ENCODE measurements at places on chromosomes 1 and 21.

GRCh38 chr21:14736162-14736561 is 190.0 kb upstream of the SAMSN1 start:
- DNase-seq = no peak

- no peak for DNase-seq
Observed at GRCh38 chr1:221149555-221150075, 270.4 kb downstream of the HLX start.

GRCh38 chr1:185074307-185074706 is 28.9 kb downstream of the RNF2 start:
- no peak for DNase-seq

GRCh38 chr1:2926447-2927055 is 94.7 kb upstream of the ACTRT2 start:
- DNase-seq = no peak

DNA sequence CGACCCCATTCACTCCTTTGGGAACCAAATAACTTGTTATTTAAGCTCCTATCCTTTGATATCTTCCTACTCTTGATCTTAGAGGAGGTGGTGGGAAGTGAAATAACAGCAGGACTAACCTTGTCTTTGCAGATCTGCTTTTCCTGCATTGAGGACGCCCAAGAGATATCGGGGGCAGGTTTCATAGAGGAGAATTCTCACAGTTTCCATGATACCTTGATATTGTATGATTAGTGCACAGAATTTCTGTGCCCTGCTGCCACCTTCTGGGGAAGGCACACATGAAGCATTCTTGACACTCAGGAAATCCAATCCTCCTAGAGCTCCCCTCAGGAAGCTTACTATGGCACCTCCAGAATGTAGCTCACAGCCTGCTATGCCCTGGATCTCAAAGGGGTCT is 1.6 kb downstream of the CD1B start:
- DNase-seq = no peak

- no peak for DNase-seq
Observed at GRCh38 chr1:30130099-30130498, 593.3 kb downstream of the MATN1 start.

DNA sequence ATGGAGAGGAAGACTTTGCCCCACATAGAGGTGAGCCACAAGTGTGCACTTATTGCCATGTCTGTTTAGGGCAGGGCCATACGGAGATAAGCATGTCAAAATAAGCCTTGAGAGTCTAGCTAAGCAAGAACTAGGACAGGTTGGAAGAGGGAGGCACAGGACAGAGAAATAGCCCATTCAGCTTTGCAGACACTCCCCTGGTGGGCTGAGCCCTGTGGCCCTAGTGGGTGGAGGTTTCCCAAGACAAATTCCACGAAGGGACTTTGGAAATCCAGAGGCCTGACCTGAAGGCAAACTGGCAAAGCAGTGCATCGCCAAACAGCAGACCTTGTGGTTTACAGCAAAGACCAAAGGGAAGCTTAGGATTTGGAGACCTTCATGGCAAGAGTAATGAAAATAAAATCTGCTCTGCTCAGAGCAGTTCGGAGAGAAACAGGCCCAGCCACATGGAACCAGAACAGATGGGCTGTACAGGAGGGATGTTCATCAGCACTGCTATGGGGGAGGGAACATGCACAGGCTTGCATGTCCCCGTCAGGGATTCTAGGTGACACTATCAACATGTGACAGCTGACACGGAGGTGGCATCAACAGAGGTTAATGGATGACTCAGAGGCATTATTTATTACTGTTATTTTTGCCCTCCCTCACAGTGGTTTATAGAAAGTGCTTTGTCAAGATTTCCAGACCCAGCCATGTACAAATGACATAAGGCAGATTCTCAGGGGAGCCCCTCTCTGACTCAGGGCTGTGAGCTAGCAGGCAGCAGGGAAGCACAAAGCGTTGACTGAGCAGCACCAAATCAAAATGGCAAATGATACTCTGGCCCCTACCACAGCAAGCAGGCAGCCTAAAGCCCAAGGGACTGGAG is 90.1 kb upstream of the IRF2BP2 start:
- no peak for DNase-seq

GRCh38 chr1:982765-983436 is 1.0 kb upstream of the PERM1 start:
- no peak for DNase-seq

GRCh38 chr1:214019499-214019898 is 31.7 kb downstream of the PROX1 start:
- no peak for DNase-seq

GRCh38 chr1:200146100-200146499 is 118.6 kb downstream of the NR5A2 start:
- DNase-seq = no peak

- DNase-seq = no peak
Observed at GRCh38 chr21:42515708-42516502, 2.3 kb downstream of the SLC37A1 start.

GRCh38 chr1:44292651-44293050 is 62.4 kb downstream of the ERI3 start:
- no peak for DNase-seq

DNA sequence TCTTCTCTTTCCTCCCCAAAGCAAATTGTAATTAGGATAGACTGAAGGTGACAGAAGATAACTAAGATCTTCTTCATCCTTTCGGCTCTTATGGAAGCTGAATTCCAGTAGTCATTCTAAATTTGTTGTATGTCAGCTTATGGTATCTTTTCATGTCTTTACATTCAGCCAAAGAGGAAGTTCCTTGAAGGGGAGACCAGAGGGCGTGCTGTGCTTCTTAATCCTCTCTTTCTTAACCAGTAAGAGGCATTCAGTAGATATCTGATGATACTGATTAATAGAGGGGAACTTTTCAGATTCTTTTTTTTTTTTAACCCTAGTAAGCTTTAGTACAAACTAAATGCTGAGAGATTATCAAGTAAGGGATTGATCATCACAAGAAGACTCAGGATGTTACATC is 102.3 kb downstream of the OSBPL9 start:
- no peak for DNase-seq

DNA sequence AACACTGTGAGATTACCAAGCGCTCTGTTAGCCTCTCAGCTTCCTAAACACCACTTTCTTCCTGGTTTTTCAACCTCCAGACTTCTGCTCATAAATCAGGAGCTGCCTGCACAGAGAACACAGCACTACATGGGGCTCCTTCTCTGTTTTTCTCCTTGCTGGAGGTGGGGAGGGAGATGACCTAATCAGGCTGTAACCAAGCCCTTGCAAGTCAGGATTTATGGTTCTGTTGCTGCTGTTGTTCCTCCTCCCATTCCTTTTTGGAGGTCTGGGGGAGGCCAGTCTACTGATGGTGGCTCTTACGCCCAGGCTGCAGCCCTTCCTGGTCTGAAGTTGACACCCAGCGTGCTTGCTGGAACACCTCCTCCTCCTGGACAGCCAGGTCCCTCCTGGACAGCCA is 80.9 kb upstream of the AJAP1 start:
- DNase-seq = no peak

DNA sequence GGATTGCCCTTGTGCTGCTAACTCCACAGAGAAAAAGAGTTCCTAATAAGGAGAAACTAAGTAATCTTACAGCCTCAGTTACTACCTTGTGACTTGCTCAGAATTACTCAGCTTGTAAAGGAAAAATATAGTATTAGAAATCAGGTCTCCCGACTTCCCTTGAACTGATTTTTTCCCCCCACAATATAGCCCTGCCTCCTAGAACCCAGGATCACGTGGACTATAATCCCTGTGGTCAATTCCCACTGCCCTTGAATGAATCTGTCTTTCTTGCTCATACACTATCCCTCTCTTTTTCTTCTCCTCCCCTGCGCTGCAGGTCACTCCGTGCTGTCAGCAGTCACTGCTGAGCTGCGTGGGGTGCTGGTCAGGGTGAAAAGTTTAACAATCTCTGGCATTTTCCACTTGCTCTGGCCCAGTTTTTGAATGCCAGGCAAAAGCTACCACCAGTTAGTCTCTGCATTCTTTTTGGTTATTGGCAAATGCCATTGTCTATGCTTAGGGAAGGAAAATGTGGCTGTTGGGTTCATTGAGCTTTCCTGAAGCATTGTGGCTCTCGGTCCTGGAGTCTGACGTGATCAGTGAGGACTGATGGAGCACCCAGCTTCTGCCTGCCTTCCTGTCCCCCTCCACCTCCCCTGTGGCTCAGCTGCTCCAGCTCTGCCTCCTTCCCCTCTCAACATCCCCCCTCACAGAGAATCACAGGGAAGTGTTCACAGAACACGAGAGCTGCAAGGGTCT is 1.9 kb upstream of the MYOC start:
- DNase-seq = no peak

DNA sequence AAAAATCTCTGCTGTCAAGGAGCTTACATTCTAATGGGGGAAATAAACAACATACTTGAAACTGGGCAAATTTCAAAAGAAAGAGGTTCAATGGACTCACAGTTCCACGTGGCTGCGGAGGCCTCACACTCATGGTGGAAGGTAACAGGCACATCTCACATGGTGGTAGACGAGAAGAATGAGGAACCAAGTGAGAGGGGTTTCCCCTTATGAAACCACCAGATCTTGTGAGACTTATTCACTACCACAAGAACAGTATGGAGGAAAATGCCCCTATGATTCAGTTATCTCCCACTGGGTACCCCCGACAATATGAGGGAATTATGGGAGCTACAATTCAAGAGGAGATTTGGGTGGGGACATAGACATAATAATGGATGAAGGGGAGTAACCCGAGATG is 226.4 kb downstream of the ZP4 start:
- DNase-seq = no peak

- DNase-seq = no peak
Observed at GRCh38 chr1:107862064-107862463, 102.9 kb downstream of the VAV3 start.

DNA sequence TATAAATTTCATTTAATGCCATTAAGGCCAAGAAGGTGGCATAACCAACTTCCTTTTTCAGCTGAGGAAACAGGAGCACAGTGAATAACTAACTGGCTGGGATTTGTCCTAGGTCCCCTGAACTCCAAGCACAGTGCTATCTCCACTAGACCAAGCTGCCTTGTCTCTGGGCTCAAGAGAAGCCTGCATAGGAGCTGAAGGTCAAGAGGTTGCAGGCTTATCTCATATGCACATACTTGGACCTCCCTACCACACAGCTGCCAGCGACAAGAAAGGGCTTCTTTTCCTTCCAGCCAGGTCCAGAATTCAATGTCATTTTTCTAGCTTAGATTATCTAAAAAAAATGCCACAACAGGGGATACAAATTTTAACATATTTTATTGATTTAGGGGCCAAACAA is 27.1 kb downstream of the AK2 start:
- no peak for DNase-seq

DNA sequence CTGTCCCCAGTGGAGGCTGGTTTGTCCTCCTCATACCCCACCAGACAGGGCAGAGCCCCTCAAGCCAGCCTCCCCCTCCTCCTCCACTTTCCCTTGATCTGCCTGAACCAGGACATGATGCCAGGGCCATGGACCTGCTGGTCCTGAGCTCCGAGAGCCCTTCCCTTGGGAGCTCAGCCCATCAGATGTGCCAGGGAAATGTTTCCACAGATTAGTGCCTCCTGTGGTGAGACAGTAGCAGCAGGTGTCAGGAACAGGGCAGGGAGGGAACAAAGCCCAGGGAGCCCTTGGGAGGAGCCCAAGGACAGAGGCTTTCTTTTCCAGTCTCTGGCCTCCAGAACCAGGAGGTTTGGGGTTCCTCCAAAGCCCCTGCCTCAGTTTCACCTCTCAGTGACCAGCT is 14.6 kb upstream of the SLC41A1 start:
- no peak for DNase-seq

DNA sequence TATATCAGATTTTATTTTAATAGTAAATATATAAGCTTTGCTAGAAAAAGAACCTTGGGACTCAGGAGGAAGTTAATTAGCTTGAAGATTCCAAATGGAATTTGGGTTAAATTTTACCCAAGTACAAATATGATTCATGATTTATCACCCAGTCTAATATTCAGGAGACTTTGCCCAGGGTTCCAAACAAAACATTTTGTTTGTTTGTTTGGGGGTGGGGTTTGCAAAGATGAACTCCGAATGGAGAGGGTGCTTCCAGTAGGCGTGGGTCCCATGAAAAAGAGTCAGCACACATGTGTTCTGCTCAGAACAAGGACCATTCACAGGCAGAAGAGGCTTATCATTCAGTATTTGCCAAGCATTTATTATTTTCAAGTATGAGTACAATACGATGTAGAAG is 23.5 kb downstream of the KCNT2 start:
- no peak for DNase-seq

DNA sequence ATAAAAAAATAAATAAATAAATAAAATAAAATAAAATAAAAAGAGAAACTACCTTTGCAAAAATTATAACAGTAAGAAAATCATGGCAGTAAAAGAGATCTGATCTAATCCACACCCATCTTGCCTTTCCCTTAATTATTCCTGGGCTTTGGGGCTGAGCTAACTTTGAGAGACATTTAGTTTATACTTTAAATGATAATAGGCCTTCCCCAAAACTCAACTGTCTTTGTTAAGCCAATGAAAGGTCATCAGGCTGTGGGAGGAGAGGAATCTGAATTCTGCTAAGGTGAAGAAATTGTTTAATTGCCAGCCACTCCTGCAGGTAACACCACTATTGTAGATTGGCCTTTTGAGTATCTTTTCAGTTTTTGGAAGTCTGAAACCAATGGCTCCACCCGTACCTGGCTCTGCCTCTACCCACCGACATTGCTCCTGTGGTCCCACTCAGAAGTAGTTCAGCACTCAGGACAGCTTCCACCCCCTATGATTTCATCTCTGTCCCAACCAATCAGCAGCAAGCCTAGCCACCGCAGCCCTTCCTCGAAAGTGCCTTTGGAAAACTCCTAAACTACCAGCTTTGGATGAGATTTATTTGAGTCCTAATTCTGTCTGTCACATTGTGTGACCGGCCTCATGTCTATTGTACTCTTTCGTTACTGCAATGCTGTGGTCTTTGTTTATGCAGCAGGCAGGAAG is 23.0 kb upstream of the PNRC2 start:
- no peak for DNase-seq

- DNase-seq = no peak
Observed at GRCh38 chr1:219900201-219900600, 28.2 kb downstream of the SLC30A10 start.

DNA sequence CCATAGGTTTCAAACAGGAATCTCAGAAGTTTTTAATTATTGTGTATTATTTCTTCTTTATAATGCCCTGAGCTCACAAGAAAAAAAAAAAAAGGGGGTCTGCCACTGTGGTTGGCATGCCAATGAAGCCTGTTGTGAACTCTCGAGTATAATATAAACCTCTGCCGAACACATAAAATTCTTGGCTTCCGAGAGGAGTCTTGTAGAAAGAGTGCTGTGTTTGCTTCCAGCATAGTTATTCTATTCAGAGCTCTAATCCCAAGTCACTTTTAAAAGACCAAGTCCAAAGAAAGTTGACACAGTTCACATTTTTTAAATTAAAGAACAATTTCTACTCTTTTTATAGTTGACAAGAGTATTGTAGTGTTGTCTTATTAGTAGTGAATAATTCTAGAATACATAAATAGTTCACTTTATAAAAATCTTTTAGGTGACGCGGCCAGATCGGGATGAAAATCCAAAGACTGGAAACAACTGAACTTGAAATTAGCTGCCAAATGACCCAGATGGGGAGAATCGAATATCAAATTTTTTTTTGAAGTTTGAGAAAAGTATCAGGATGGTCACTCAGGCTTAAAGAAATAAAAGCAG is 293.2 kb downstream of the DUSP10 start:
- no peak for DNase-seq

All from nucleus accumbens (tissue), 56 donors.